ENCODE measurements at places on chromosomes 5 and 9.

GRCh38 chr5:75439276-75439675 lies 72.2 kb downstream of the CERT1 start:
- DNase-seq: no peak

DNA sequence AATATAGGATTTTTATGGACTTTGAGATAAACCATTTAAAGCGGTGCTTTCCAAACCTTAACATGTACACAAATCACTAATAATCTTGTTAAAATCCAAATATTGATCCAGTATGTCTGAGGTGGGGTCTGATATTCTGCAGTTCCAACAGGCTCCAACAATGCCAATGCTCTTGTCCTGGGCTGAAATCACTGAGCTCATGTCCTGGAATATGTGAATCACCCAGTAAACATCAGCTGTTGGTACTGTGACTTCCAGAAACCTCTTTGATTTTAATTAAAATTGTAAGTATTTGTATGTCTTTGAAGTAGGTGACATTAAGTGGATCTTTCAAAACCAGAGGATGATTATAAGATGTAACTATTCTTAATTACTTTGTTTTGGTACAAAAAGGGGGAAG lies 52.8 kb upstream of the CAST start:
- no peak for DNase-seq

DNA sequence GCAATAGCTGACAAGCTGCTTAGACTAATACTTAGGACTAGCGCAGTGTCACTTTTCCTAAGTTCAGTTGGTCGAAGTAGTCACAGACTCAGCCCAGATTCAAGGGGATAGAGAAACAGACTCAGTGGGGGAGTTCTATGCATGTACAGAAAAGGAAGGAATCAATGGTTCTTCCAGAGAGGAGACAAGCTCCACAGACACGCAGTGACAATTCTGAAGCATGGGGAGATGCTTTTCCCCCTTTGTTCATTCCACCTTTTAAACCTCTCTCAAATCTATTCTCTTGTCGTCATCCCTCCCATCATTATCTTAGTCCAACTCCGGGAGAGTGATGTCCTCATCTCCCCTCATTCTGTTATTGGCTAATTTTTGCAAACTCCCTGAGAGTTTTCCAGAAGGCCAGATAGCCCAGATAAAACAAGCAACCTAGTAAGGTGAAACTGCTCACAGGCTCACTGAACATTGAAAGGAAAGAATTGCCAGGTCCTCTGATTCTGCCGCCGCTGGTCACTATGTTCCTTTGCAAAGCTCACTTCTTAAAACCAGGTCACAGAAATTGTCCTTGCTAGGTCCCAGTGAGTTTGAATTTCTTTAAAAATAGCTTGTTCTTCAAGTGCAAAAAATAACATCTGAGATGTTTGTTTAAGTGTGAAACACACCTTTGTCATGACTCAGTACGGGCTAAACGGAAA lies 13.4 kb upstream of the STRBP start:
- no peak for DNase-seq

DNA sequence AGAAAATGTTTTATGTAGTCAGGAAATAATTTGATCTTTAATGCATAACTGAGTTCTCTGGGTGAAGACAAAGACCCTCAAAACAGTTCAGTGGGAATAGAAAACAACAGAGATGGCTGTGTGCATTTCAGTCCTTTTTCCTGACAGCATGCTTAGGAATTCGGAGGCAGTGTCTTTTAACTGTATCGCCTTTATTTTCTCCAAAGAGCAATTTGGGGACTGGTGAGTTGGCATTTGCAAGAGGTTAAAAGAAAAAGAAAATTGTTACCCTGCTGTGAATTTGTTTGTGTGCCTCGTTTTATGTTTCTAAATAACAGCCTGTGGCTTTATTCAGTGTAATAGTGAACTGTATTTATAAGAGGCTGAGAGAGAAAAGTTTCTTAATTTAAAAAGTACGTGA lies 227.8 kb upstream of the DMAC1 start:
- DNase-seq: no peak

GRCh38 chr9:114798780-114799427 lies 6.9 kb downstream of the TNFSF15 start:
- DNase-seq: no peak

DNA sequence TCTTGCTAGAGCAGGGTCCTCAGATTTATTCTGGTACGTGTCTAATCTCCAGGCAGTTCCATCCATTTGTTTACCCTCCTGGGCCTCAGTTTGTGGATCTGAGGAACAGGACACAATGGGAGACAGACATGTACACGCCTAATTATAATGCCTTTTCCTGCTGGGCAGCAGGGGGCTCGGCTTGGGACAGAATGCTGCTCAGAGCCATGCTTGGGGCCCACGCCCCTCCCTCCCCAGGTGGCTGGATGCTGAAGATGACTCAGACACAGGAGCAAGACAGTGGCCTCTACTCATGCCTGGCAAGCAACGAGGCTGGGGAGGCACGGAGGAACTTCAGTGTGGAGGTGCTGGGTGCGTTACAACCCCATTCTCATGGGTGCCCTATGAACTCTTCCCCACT lies 72.7 kb upstream of the ASS1 start:
- DNase-seq: no peak

DNA sequence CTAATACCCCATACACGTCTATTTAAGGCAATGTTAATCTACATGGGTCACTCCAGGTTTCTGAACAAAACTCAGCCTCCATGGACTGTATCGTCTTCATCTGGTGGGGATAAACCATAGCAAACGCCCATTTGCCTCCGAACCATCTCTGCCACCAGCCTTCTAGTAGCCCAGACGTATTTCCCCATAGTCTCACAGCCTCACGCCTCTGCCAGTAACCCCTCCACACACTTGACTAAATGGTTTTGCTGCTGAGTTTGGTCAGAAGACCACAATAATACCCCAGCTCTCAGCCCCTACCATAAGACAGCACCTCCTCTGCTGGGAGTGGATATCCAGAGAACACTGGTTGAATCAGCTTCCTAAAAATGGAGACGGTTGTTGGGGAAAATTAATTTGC lies 8.7 kb downstream of the ERAP2 start:
- no peak for DNase-seq

- no peak for DNase-seq
Observed at GRCh38 chr9:129550199-129550839, 70.6 kb downstream of the C9orf50 start.

GRCh38 chr9:6121707-6122106 lies 93.9 kb upstream of the IL33 start:
- no peak for DNase-seq

GRCh38 chr5:136159457-136159856 lies 26.8 kb downstream of the SMAD5 start:
- no peak for DNase-seq

GRCh38 chr5:17995997-17996396 lies 361.7 kb downstream of the TAF11L14 start:
- DNase-seq: no peak

DNA sequence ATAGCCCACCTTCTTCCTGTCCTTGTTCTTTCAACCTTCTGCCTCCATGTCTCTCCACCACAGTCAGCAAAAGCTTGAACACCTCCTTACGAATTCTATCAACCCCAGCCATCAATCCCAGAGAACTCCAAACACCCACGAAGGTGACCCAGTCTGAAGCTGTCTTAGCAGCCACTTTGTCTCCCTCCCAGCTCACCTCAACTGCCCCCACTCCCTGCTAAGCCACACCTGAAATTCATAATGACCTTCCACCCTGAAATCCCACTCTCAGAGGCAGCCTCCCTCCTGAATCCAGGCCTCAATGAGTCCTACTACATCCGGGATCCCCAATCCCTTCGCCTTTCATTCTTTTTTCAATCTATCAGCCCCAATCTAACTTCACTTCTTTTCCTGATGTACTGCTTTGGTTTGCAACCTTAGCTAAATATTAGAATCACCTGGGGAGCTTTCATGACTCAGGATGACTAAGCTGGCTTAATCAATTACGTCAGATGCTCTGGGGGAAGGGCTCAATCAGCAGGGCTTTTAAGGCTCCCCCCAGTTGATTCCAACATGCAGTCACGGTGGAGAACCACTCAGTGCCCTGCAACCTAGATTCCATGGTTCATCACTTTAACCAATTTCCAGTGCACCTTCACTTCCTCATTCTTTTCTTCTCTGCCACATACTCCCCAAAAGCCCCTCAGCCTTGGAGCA lies 32.2 kb downstream of the BHMT start:
- no peak for DNase-seq

DNA sequence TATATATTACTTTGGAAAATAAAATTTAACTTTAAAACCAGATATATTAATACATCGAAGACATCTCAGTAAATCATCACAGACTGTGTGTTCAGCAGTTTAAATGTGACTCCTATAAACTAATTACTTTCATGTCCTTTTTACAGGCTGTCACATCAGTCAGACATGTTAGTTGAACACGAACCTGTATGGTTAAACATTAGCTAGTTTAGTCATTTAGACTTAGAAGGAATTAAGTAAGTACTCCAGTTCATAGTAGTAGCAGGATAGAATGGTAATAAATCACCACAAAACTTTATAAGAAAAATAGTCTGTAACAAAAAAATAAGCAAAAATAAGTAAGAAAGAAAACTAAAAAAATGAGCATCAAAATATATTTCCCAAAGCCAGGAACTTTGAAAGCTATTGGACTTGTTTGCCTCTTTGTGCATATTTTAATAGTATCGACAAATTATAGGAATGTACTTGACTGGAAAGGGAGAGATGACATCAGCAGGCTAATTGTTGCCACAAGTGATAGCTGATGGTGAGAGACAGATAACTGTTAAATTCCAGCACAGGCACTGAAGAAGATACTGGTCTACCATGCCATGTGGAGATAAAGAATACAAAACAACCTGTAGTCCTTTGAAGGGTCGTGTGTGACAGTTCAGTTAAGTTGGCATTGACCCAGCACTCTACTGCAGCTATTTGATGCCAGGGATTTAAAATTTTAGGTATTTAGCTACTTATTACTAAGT lies 83.9 kb downstream of the RIC1 start:
- DNase-seq: no peak

DNA sequence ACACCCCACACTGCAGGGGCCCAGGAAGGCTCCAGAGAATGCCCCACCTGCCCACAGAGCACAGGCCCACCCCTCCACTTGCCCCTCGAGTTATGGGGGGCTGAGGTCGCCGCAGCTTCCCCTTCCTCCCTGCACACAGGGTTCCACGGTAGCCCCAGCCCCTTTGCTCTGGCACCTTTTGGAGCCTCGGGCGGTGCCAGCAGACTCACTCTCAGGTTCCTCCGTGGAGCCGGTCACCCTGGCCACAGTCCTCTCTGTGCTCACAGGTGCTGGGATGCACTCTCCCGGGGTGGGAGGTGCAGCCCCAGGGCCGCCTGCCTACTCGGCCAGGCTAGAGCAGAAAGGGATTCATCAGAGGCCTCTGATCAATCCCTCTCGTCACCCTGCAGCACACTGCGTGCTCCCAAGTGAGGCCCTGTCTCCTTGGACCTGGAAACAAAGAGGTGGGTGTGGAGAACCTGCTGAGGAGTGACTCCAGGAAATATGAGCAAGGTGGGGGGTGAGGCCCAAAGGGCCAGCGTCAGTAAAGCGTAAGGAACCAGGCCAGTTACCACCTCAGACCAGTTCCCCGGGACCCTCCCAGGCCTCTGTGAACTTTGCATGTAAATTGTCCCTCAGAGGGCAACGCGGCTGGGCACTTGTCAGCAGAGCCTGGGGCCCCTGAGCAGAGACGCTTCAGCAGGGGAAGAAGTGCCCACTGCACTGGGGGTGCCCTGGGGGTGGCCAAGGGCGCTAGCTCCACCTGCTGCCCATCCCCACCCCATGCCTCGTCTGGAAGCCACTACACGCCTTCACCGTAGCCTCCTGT lies 167.8 kb downstream of the OLFM1 start:
- no peak for DNase-seq

- no peak for DNase-seq
Observed at GRCh38 chr9:101418518-101419430, 16.8 kb downstream of the ALDOB start.

DNA sequence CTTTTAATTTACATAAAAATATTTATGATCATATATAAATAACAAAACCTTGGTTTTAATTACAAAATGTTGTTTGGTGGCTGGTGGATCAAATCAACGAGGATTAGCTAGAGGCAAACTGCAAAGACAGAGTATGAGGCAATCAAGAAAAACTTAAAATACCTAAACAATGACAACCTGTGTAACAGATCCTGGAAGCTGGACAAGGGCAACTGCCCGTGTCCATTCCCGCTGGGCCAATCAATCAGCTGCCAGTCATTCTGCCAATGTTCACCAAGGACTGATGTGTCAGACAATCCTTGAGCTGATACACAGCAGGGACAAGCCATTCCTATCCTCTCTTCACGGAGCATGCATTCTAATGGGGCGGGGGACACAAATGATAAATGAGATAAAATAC lies 3.2 kb upstream of the TENT4A start:
- DNase-seq: no peak
